ENCODE measurements at places on chromosomes 5 and 9.

DNA sequence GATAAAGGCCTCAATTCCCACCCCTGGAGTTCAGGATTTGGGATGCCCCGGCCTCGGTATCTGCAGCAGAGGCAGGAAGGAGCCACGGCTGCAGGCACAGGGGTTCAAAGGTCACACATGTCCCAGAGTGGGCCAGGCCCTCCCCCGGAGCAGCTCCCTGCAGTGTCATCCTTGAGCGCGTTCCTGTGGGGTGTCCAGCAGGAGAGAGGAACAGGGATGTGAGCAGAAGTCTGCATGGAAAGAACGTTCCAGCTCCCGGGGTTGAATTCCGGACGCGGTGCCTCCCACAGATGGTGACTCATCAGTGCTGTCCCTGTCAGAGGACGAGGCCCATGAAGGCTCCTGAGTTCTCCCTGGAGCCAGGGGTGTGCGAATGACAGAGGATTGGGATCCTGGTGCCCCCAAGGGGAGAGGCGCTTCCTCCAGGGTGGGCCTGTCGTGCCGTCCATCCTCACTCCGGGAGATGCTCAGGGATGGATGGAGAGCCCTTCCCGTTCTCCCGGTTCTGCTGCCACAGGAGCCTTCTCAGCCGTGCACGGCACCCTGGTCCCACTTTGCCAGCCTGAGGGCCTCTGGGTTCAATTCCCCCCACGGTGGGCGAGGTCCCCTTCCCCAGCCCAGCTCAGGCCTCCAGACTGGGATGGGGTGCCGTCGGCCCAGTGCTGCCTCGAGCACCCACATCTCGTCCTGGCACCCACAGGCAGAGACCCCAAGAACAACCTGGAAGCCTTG is 3.1 kb downstream of the LCN1 start:
- no peak for DNase-seq

DNA sequence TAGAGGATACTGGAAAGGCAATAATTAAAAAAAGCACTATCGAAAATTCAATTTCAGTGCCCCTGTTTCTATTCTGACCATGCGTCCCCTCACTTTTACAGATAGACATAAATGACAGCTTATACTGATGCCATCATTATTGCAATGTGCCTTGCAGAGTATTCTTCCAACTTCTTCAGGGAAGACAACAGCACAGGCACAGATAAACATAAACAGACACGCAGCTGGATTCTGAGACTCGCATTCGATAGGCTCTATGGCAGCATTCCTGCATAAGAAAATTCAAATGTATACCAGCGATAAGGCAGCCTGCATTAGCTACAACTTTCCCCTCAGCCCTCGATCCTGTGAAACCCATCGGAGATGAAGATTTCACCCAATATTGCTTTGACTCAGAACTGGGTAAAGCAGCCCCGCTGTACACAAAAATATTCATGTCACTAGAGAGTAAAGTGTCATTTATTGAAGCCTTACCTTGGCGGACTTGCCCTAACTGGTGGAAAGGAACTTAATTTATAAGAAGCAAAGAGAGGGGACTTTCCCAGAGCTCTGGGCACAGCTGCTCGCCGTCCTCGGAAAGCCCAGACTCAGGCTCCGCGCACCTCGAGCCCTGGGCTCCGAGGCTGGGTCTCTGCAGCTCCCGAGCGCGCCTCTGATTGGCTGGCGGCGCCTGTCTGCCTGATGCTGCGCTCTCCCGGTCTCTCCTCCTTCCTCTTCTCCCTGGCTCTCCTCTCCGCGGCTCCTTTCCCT is at the start of gene CDH18:
Gene CDH18, minus strand, starts transcription at position 589 of the 750 bp plus-strand sequence. CDS start 149,214 bp downstream, outside the sequence.
- peak; percentile 5 for DNase-seq

DNA sequence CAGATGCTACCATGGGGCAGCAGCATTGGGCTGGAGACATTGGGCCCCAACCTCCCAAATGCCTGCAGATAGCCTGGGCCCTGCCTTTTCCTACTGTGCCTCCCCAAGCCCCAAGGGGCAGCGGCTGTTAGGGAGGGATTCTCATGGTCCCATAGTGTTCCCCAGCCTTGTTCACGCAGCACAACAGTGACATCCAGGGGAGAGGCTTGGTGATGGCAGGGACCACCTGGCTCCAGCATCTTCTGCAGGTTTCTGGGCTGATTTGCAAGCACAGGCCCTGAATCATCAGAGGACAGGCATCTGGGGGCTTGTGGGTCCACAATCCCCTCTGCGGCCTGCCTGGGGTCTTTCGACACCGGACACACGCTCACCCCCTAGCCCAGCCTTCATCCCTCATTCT is 354.6 kb downstream of the SLIT3 start:
- DNase-seq = no peak

DNA sequence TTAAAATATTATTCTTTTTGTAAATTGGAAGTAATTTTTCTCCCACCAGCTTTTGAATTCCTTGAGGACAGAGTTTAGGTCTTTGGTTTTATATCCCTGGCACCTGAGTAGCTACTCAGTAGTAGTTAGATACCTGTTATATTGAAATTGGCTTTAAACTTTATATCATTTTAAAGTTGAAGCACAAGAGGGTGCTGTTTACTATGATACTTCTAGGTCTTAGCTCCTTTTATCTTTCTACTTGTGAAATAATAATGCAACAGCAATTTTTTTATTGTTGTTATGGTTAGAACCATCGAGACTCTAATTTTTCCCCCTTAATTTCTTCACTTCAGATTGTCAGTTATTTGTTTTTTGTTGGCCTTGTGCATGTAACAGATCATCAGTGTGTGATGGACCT is 46.3 kb downstream of the AP3S1 start:
- no peak for DNase-seq

- no peak for DNase-seq
Observed at GRCh38 chr5:24232929-24233498, 411.8 kb downstream of the CDH10 start.

DNA sequence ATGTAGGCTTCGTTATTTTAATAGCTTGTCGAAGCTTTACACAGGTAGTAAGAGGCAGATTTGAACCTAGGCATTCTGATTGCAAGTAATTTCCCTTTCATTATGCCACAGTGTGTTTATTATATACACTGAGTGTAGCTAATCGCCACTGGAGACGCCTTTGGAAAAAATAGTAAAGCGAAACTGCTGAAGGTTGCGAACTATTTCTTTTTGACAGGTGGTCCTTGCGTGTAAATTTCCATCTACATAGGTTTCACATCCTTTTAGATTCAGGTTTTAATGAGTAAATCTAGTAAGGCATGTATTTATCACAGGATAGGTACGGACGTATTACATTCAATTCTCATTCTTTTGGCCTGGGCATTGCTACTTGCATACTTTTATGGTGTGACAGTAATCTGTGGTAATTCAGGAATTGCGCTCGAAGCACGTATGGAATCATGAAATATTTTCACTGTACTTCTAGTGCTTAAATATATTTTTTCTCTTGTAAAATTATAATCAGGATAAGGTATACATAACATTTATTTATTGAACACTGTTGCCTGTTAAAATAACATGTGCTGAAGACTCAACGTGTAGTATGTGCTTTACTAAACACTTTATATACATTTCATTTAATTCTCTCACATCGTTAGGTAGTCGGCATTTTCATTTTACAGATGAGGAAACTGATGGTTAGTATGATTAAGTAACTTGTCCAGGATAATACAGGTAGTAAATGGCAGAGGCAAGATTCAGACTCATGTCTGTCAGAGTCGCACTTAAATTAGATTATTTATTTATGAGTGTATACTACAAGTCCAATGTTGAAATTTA is 1.8 kb downstream of the MARCHF6 start:
- DNase-seq = peak; percentile 74

GRCh38 chr5:6572825-6573380 is 59.9 kb downstream of the NSUN2 start:
- DNase-seq = no peak

- peak; percentile 69 for DNase-seq
Observed at GRCh38 chr5:14440582-14441431, 140.8 kb upstream of the OTULINL start.

DNA sequence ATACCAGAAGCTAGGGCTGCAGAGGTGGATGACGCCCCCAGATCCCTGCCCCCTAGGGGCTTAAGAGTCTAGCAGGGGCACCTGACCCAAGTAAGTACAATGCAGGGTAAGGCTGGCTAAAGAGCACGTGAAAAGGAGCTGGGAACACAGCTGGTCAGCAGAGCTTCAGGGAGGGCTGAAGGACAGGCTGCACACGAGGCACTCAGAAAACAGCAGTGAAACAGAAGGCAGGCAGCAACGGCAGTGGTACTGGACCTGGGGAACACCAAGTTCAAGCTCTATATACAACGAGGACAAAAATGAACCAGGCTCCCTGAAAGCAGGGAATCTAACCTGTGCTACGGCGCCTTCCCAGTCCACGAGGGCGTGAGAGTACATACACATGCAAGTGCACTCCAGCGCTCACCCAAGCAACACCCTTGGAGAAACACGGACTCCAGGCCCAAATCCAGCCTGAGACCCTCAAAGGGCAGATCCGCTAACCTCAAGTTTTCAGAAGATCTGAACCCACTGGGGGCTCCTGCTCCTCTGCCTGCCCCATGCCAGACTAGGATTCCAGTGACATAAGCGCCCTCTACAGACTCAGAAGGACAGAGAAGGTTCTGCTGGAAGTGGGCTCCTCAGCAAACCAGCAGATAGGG is 57.4 kb downstream of the PSMB7 start:
- no peak for DNase-seq

GRCh38 chr9:88072831-88073375 is 65.4 kb downstream of the SPATA31C2 start:
- DNase-seq = no peak

DNA sequence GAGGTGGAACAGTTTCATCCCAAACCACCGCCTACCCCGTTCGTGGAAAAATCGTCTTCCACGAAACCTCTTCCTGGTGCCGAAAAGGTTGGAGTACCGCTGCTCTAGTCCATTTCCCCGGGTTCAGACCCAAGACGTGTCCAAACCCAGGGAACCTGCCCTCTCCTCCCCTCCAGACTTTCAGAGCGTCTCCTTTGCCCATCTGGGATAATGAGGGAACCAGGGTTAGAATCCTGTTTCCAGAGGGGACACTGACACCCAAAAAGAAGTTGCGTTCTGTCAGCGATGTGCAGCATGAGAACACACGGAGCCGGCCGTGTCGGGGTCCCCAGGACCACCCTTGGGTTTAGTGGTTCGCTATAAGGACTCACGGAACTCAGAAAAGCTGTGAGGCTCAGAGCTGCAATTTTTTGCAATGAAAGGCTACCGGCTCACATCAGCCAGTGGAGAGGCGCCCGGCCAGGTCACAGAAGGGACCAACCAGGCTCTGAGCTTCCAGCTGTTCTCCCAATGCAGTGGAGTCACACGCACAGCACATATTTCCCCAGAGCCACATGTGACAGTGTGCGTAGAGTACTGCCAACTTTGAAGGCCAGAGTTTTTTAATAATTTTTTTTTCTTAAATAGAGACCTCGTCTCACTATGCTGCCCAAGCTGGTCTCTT is 19.4 kb downstream of the LAMC3 start:
- no peak for DNase-seq

- DNase-seq = no peak
Observed at GRCh38 chr9:37337301-37337890, 85.1 kb upstream of the GRHPR start.

DNA sequence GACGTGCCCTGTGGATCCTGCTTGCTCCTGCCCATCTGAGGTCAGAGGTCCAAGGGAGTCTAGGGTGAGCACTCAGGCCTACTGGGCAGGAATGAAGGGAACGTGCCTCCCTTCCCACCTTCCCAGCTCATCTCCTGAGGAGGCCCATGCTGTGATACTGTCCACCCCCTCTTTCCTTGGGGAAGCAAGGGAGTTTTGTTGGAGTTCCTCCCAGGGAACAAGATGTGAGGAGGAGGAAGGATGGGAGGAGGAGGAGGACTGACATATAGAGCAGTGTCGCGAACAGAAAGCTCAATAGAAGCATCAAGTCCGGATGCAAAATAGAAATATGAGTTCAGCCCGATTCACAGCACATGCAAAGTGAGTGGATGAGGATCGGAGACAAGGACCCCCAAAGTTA is 41.0 kb downstream of the SLC6A7 start:
- no peak for DNase-seq

DNA sequence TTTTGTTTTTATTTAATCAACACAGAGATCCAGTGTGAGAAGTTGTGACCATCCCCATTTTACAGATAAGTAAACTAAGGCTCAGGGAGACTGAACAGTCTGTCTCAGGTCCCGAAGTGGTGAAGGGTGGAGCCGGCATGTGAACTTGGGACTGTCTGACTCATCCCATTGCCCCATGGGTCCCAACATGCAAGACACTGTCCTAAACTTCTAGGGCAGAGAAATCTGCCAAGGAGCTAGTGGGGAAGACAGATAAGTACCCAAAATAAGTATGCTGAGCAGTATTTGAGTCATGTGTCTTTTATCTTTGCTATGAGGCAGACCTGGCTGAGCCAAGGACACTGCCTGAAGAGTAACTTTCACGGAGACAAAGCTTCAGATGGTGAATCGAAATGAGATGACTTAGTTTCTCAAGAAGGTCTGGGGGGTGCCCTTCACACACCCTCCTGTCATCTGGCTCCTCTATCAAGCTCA is 64.3 kb upstream of the SLC25A51 start:
- peak; percentile 71 for DNase-seq
